ENCODE measurements at places on chromosomes 13 and 19.

- DNase-seq, result no peak
These were observed 10.3 kb upstream of the DACH1 start for GRCh38 chr13:71877256-71877653.

DNA sequence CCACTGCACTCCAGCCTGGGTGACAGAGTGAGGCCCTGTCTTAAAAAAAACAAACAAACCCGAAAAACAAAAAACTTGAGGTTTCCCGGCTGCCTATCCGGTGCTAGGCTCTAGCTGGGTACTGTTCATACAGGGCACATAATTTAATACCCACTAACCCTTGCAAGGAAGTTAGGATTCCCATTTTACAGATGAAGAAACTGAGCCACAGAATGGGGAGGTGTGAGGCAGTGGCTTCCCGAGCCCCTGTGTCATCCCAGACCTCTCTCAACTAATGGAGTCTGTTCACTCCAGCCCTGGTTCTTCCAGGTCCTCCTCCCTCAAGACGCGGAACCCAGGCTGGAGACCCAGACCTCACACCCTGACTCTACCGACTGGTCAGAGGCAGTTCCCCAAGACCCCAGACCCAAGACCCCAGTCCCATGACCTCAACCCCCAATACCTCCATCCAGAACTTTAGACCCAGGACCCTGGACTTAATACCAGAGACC is 576 bp downstream of the APBA3 start:
- DNase-seq, result no peak

GRCh38 chr19:6613711-6614110 is 22.8 kb upstream of the CD70 start:
- no peak for DNase-seq

DNA sequence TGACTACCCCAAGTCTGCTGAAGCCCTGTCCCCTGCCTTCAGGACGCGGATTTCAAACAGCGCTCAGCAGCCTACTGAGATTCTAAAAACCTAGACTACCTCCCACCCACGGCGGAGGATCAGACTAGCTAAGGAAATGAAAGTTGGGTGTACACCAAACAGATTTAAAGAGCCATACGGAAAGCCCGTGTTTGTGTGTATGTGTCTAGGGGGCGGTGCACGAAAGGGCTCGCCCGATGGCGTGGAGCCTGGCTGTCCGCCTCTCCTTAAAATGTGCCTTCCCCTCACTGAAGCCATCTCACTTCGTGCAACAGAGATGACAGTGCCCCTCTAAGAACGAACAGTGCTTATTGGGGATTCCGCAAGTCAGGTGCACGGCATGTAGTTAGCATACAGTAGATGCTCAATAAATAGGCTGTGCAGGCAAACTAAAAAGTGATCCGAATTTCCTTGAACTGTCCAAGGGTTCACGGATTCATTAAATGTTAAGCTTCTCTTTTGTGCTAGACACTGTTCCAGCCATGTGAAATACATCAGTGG is 639 bp downstream of the LENG1 start:
- DNase-seq, result no peak

GRCh38 chr13:21777813-21778212 is 106.9 kb downstream of the FGF9 start:
- no peak for DNase-seq
